ENCODE measurements at places on chromosomes 4 and X.

GRCh38 chr4:78689700-78690323, 86.3 kb upstream of the BMP2K start:
- DNase-seq = no peak

- DNase-seq = no peak
These were observed 73.1 kb downstream of the MTHFD2L start for GRCh38 chr4:74230902-74231499.

DNA sequence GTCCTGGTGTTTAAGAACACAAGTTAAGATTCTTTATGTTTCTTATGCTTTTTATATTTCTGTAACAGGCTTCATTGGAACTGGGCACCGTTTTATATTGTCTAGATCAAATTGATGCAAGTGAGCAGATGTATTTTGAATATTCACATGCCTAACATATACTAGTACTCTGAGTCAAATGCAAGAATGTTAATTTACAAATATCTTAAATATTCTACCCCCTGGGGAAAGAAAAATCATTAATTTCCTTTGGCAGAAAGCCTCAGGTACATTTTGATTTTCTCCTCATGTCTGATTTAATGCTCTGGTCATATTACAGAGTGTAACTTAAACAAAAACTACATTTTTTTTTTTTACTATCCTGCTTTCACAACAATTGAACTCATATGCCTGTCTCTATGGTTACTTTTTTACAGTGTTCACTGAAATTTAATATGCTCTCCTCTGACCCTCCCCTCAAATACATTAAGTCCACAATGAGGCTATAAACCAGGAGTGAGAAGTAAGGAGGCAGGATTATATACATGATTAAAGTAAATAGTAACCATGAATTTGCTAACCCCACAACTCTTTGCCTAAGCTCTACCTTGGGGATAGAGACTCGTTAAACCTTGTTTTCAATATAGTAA, 2.4 kb upstream of the NSUN7 start:
- DNase-seq = no peak

DNA sequence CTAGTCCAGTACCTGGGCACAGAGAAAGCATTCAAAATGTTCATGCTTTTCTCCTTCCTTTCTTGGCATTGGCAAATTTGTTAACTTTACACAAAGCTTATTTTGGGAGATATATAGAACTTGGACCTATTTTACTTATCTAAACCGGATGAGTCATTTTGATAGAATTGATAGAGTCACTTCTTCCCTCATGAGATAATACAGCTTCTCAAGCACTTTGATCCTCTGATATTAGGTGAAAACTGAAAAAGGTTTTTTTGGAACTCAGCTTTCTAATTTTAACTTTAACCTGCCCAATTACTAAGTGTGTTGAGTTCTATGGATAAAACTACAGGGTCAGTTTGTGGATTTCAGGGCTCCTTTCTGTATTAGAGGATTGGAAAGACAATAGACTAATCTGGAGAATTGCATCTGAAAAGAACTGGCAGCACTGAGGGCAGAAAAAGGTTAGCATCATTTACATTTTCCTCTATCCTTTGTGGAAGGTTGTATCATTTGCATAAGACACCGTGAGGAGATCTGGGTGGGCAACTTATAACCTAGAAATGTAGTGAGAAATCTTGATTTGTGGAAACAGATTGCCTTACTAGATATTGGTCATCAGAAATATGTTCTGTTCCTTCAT, 2.4 kb downstream of the WDR44 start:
- no peak for DNase-seq

GRCh38 chr4:74930162-74930561, 2.8 kb upstream of the PARM1 start:
- no peak for DNase-seq

GRCh38 chr4:102565696-102566095, 64.5 kb downstream of the NFKB1 start:
- no peak for DNase-seq

Data from stimulated activated CD4-positive, alpha-beta T cell treated with anti-CD3 and anti-CD28 coated beads, Interleukin-12 subunit alpha, Interleukin-12 subunit beta, amount 100 ng/mL, for 4 hours (primary cell).